Esophagus muscularis mucosa (tissue), 4 donors: ENCODE measurements at places on chromosomes 7 and 10. TPM values are rescaled to one million over a fixed set of nuclear protein-coding genes. Genes with fewer than 3 reads are reported as not detected.

PLAC9 gene
- 37.5 TPM for total RNA-seq

ZNF277 gene
- 26.5 TPM for total RNA-seq

KIN gene
- total RNA-seq = 4.8 TPM

ABCA13 gene
- not detected for total RNA-seq

TDRD1 gene
- total RNA-seq = 0.11 TPM

SPDYE6 gene
- total RNA-seq = not detected

FAM25A gene
- not detected for total RNA-seq

UBE2D4 gene
- 20.1 TPM for total RNA-seq

RBM20 gene
- total RNA-seq = 5.5 TPM

MRPL32 gene
- 40.9 TPM for total RNA-seq

ITGA8 gene
- total RNA-seq = 26.2 TPM

GRM8 gene
- not detected for total RNA-seq

MACC1 gene
- 0.13 TPM for total RNA-seq

IFT22 gene
- total RNA-seq = 26.6 TPM

MUC12 gene
- total RNA-seq = not detected

PSMC2 gene
- 108 TPM for total RNA-seq

VWDE gene
- not detected for total RNA-seq

ERVW-1 gene
- total RNA-seq = not detected

DENND11 gene
- 25.4 TPM for total RNA-seq

HOXA7 gene
- 0.46 TPM for total RNA-seq

PLPP4 gene
- total RNA-seq = 1.7 TPM

PLCE1 gene
- 23.7 TPM for total RNA-seq

WDR86 gene
- 5.4 TPM for total RNA-seq

NPY4R2 gene
- not detected for total RNA-seq

WEE2 gene
- total RNA-seq = not detected

SUN3 gene
- not detected for total RNA-seq

OR2A5 gene
- not detected for total RNA-seq
